IPS DF 19.7 (cell line): ENCODE measurements at places on chromosomes 5 and 9.

DNA sequence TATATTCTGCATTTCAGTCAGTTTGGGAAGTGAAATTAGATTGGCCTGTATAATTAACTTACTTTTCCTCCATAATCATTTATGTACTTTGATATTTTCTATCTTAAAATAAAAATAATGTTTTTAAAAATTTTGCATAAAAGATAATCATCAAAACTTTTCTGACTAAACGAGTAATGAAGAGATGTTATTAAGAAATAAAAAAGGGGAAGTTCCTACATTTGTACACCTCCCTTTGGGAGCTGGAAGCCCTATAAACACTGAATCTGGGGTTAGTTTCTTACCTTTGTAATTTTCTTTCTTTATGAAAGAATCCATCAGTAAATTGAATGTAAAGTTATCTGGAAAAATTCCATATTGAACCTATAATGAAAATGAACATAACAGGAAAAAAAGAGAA, 86.2 kb downstream of the MRPS27 start:
- no peak for DNase-seq

GRCh38 chr5:168604436-168604835, 25.3 kb upstream of the PANK3 start:
- no peak for DNase-seq

- no peak for DNase-seq
Measured at GRCh38 chr5:173808079-173808808, 79.9 kb upstream of the CPEB4 start.

GRCh38 chr5:28734396-28734795, 1696.0 kb upstream of the CDH9 start:
- DNase-seq: no peak

DNA sequence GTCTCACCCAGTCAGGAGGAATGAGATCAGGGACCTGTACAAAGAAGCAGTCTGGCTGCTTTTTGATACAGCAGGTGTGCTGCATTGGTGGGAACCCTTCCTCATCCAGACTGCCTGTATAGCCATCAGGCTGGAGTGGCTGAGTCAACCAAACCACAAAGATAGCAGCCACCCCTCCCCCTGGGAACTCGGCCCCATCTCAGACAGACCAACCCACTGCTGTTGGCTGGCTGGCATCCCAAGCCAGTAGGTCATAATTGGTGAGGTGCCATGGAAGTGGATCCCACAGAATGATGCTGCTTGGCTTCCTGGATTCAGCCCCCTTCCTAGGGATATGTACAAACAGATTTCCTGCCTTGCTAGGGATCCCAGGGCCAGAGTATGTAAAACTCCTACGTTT, 60.9 kb downstream of the YTHDC2 start:
- no peak for DNase-seq

- no peak for DNase-seq
Measured at GRCh38 chr5:139795074-139796001, at the start of gene PSD2. Gene PSD2 (plus strand): TSS chr5:139795808. CDS start chr5:139809441, 13,633 bp downstream.

DNA sequence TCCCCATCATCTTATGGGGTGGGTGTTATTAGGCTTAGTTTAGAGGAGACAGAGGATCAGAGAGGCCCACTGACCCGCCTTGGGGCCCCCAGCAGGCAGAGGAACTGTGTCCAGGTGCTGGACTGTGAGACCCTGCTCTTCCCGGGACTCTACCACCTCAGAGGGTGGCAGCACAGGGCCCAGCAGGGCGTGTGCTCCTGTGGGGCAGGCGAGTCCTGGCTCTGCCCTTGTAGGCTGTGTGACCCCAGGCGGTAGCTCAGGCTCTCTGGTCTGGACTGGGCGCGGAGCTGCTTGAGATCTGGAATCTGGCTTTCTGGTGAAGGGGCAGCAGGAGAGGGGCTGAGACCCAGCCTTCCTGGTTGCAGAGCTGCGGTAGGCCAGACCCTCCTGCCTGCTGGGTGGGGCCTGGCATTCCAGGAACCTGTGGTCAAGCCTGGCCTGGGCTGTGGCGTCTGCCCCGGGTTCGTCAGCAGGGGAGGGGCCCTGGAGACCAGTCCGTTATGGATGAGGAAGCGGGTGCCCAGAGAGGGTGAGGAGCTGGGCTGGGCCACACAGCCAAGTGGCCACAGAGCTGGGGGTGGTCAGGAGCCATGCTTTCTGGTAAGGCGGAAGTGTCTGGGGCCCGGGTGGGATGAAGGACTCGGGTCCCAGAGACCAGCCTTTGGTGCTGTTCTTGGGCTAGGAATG, 46.5 kb downstream of the RXRA start:
- no peak for DNase-seq

DNA sequence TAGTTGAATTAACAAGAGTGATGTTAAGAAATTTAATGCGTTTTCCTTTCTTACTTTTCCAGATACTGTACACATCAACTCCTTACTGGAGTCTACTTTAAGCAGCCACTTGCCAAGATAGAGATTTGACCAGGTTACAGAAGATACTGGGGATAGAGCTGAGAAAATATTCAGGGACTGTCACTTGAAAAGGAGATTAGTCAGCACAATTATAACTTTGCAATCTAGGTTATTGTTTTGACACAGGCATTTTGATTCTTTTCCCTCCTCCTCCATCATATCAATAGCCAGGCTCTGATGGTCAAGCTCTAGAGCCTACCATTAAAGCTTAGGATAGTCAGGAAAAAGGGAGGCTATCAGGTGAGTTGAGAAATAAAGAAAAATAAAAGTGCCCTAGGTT, 345.9 kb upstream of the ITGA1 start:
- DNase-seq: no peak

GRCh38 chr5:172951371-172952033, 7.7 kb upstream of the RPL26L1 start:
- DNase-seq: no peak

GRCh38 chr5:6729386-6730310, 16.4 kb downstream of the TENT4A start:
- no peak for DNase-seq

DNA sequence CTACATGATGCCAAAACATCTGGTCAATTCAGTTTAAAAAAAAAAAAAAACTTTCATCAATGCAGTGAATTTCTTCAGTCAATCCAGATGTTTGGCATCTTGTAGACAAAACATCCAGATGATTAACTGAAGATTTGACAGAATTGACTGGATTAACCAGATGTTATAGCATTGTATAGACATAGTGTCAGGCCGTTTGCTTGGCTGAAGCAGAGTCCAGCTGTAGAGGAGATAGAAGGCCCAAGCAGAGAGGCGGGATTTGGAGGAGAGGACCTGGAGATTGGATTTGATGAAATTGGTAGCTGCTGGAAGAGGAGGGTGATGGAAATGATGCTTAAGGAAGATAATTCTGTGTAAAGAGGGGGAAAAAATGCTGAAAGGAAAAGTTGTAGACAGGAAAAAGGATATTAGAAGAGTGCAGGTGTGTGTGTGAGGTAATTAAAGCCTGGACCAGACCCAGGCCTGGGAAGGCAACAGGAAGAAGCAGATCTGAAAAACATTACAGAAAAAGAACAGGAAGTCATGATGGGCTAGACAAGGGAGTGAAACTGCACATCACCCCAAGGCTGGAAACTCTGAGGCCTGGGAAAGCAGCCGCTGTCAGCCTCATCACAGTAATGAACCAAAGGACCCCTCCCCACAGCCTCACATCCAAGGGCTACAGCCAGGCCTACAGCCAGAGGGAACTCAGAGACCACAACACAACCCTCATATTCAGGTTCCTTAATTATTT, 258.3 kb downstream of the CWC27 start:
- DNase-seq: no peak

DNA sequence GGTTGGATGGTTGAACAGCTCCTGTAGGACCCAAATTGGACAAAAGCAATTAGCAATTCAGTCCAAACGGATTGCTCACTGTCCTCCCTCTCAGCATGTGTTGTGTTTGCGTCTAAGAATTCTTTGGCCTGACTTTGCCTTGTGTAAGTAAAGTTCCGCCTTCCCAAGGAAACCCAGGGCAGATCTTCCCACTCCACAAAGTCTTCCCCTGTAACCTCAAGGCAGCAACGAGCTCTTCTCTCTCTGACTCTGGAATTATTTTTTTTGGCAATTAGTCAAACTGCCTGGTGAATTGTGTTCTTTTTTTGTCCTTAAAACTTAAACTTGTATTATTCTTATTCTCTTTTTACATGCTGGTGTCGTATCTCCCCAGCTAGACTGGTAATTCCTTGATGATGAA, 20.7 kb upstream of the BASP1 start:
- DNase-seq: no peak

DNA sequence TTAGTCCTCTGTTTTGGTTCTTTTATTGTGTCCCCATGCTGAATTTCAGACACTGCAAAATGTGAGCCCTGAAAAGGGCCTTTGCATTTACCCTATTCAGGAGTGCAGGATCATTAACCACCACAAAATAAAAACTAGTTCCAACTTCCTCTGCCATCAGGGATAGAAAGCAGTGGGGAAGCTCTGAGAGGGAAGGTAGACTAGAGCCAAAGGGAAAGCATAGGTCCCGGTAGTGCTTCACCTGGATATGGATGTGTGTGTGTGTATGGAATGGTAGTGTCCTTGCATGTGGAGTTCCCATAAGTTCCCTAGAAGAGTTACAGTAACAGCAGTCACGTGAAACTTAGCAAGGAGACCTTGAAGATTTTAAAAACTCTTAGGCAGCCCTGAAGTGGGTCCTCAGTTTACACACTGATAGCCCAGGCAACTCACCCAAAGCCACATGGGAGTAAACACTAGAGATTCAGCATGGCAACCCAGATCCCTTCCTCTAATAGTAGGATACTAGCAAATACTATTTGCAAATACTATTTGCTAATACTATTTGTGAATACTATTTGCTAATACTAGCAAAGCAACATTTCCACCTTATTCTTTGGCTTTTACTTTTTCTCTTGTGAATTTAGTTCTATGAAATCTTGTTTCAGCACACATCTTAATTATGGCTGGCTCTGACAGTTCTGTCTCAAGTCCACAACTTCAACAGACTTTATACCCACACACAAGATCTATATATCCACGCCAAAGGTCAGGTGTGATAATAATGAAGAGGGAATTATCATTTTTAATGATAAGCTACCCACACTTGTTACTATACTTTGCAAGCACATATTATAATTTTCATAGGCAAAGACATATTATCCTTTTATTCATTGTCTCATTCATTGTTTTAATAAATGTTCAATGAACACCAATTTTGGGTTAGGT, 70.4 kb upstream of the IFNE start:
- no peak for DNase-seq

GRCh38 chr9:102845827-102846371, 149.2 kb upstream of the CYLC2 start:
- no peak for DNase-seq

DNA sequence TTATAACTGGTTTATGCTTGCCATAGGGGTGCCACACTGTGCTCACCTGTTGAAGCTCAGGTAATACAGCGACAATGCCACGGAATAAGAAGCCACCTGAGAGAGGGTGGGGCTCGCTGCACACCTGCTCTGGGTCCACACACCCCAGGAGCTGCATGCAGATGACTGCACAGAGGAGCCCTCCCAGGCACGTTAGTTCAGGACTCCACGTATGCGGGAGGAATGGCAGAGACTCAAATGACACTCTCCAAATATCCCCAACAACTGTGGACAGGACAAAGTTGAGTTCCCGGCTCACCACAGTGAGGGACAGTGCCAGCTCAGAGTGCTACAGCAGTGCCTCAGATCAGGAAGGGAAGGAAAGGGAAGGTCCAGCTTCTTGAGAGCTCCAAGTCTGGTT, 5.8 kb upstream of the FCN1 start:
- DNase-seq: no peak

- DNase-seq: no peak
Measured at GRCh38 chr5:90201923-90202322, 207.6 kb downstream of the CETN3 start.

- no peak for DNase-seq
Measured at GRCh38 chr9:36900856-36901220, 133.2 kb downstream of the PAX5 start.

- no peak for DNase-seq
Measured at GRCh38 chr5:35956429-35956828, 18.0 kb upstream of the CAPSL start.

DNA sequence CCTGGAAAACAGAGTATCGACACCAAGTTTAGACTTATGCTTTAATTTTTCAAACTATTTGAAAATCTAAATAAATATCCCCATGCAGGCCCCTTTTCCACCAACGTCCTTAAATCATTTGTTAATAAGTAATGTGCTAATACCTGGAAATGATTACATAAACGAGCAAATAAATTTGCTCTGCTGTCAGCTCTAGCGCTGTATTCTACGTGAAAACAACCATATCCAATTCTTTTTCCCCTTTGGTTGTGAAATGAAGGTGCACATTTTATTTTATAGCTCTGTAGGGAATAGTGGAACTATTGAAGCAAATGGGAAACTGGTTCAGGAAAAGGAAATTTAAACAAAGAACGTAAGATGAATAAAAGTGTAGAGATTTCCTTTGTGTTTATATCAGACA, 137.7 kb upstream of the ZNF608 start:
- DNase-seq: no peak

- DNase-seq: peak; percentile 38
Measured at GRCh38 chr9:97468658-97469448, 32.6 kb upstream of the TMOD1 start.

GRCh38 chr9:19020886-19021455, 12.0 kb downstream of the SAXO1 start:
- DNase-seq: no peak
